ENCODE measurements at places on chromosomes 4 and X. TPM values are rescaled to one million over a fixed set of nuclear protein-coding genes. Genes with fewer than 3 reads are reported as not detected.

- H3K27me3 ChIP-seq: no peaks in the 10 kb centered on the region
- no peak overlapping the region for H3K27ac ChIP-seq
- no peak for DNase-seq
- no peaks in the 10 kb centered on the region for H3K4me1 ChIP-seq
- no peak overlapping the region for H3K4me3 ChIP-seq
These were observed 125.0 kb downstream of the ARHGAP6 start for GRCh38 chrX:11540532-11541377.

DNA sequence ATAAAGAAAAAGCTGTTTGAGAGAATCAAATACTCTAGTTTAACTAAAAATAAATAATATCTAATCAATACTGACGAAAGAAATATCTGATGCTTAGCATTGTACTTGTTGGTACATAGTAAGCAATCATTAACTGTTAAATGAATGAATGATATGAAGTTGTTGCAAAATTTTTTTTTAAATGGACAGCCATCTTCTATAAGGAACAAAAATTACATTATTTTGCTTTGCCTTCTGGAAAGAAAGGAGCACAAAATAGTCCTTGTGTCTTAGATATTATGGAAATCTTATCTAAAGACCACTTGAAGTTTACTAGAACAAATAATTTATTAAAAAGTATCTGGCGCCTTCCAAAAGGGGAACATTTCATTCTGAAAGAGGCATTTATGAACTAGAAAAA is 4.5 kb downstream of the NFKB1 start:
- no peak for DNase-seq
- H3K4me1 ChIP-seq: peaks cover 1% of the 10 kb centered on the region
- no peak overlapping the region for H3K27ac ChIP-seq
- H3K36me3 ChIP-seq: no peaks in the 10 kb centered on the region

ABCG2 gene
- total RNA-seq: 0.19 TPM

FGFBP2 gene
- total RNA-seq: 713 TPM

DNA sequence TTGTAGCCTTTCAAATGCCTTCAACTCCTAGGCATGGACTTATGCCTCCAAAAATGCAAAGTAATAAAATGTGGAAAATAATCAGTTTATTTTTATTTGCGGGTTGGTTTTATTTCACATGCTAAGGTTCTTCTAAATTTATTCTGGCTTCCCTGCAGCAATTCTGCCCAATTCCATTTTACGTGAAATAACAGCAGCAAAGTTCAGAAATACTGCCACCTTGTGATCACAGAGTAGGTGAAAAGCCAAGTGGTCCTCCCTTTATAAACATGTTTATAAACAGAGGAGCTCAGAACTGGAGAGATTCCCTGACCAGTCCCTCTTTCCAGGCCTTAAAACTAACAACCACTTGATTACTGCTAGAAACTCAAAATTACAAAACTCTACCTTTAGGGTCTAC is 14.7 kb upstream of the DCHS2 start:
- H3K27me3 ChIP-seq: no peaks in the 10 kb centered on the region
- H3K4me1 ChIP-seq: no peaks in the 10 kb centered on the region
- no peak overlapping the region for H3K27ac ChIP-seq
- H3K4me3 ChIP-seq: no peak overlapping the region
- H3K36me3 ChIP-seq: no peaks in the 10 kb centered on the region
- DNase-seq: peak; percentile 17
